ENCODE measurements at places on chromosomes 7 and 10. TPM values are rescaled to one million over a fixed set of nuclear protein-coding genes. Genes with fewer than 3 reads are reported as not detected.

The NME8 gene
- total RNA-seq: not detected

The EPO gene
- not detected for total RNA-seq

The OGDHL gene
- not detected for total RNA-seq

The TAS2R41 gene
- total RNA-seq: not detected

The CLDN4 gene
- 0.93 TPM for total RNA-seq

- DNase-seq: no peak
Observed at GRCh38 chr10:106053061-106053460, 1111.4 kb downstream of the SORCS1 start.

- no peak for DNase-seq
Observed at GRCh38 chr7:101869026-101869900, 51.8 kb downstream of the CUX1 start.

- no peak for DNase-seq
Observed at GRCh38 chr7:95684505-95684904, 87.8 kb upstream of the DYNC1I1 start.

DNA sequence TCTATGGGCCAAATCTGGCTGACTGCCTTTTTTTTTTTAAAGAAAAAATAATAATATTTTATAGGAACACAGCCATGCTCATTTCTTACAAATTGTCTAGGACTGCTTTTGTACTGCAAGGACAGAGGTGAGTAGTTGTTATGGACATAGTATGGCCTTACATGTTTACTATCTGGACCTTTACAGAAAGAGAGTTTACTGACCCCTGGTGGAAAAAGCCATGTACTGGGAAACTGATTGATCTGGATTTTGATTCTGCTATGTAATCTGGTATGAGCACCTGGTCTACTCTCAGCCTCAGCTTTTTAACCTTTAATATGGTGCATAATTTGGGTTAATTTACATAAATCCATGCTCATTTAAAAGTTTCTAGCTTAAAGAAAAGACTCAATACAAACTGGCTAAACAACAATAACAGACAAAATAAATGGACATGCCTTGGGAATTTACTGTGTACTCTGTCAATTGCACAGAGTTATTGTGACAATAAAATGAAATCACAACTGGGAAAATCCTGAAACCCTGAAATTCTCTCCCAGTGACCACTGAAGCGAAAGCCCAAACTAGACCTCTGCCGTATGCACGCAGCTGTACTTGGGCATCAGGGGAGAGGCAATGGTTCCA, 260.7 kb downstream of the BMPER start:
- peak; percentile 2 for DNase-seq

DNA sequence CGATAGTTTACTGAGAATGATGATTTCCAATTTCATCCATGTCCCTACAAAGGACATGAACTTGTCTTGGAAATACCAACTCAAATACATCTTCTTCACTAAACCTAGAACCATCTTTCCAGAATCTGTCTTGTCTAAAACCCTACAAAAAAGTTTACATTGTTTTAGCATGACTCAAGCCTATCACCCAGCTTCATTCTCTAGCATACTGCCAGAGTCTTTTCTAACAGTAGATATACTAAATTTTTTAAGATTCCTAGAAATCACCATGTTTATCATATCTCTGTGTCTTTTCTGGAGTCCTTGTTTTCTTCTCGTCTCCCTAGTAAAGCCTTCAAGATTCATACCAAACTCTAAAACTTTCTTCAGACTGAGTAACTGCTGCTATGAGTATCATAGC, 129.7 kb downstream of the SEMA3E start:
- DNase-seq: no peak
